CD4-positive, alpha-beta T cell (primary cell): ENCODE measurements at places on chromosomes 1 and 21. TPM values are rescaled to one million over a fixed set of nuclear protein-coding genes. Genes with fewer than 3 reads are reported as not detected.

- DNase-seq = no peak
Measured at GRCh38 chr1:94550396-94550795, 8.8 kb upstream of the F3 start.

DNA sequence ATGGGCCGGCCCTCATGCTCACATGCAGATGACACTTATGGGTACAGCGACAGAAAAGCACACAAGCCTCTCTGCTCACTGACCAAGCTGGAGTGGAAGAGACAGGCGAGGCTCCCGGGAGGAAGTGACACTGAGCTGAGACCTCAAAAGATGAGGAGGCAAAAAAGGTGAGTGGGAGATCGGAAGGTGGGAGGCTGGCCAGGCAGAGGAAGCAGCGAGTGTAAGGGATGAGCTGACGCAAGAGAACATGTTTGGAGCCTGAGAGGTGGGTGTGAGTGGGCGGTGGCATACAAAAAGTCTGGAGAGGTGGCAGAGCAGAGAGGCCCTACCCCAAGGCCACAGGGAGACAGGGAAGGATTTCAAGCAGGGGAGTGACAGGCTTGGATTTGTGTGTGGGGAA lies 18.2 kb upstream of the CDCP2 start:
- DNase-seq = no peak

Gene FMOD
- not detected for total RNA-seq

GRCh38 chr21:42120101-42120902 lies 49.2 kb downstream of the UMODL1 start:
- no peak for DNase-seq

Gene RGS13
- 0.30 TPM for total RNA-seq

Gene PEX19
- 33.4 TPM for total RNA-seq

- DNase-seq = no peak
Measured at GRCh38 chr1:228902781-228903433, 167.6 kb downstream of the RHOU start.

GRCh38 chr21:41847066-41847804 lies 31.9 kb downstream of the PRDM15 start:
- DNase-seq = no peak

DNA sequence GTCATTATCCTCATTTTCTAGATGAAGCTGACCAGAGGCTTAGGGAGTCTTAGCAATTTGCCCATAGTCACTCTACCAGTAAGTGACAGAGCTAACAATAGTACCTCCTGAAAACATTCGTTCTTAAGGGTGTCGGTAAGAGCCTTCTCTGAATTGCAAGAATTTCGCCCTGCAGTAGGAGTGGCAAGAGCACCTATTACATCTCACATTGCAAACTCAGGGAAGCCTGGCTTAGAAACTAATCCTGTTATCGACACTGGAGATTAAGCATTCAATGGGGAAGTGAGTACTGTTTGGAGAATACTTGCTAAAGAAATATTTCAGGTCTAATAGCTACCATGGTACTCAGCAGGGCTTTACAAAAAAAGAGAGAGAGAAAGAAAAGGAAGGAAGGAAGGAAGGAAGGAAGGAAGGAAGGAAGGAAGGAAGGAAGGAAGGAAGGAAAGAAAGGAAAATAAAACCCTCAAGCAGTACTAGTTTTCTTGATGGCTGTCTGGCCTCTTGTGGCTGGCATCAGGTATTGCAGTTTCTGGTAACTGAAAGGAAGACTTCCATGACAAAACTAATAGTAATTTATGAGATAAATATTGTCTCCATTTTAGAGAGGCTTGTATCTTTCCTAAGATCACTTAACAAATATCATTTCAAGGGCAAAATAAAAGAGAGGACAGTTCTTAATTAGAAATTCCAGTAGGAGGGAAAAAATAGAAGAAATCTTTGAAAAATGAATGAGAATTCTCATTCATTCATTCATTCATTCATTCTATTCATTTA lies 10.4 kb downstream of the C1orf226 start:
- DNase-seq = no peak

- no peak for DNase-seq
Measured at GRCh38 chr1:53946252-53947171, at the start of gene LRRC42. Gene LRRC42 (plus strand): TSS chr1:53946350. CDS start chr1:53952000, 5,650 bp downstream.

GRCh38 chr1:245621589-245621988 lies 466.8 kb downstream of the KIF26B start:
- no peak for DNase-seq

DNA sequence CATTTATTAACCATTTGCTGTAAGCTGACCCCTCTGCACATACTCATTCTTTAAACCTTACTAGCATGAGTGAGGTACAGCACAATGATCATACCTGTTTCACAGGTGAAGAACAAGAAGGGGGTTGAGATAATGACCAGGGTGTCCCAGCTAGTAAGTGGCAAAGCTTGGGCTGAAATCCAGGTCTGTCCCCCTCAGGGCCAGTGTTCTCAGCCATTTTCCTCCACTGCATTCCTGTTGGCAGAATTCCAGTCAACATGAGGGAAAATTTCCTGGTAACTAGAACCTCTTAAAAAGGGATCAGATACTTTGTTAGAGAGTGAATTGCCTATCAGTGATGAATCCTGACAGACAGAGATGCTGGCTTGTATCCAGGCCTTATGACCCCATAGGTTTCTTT lies 48.1 kb downstream of the SPATA46 start:
- no peak for DNase-seq

DNA sequence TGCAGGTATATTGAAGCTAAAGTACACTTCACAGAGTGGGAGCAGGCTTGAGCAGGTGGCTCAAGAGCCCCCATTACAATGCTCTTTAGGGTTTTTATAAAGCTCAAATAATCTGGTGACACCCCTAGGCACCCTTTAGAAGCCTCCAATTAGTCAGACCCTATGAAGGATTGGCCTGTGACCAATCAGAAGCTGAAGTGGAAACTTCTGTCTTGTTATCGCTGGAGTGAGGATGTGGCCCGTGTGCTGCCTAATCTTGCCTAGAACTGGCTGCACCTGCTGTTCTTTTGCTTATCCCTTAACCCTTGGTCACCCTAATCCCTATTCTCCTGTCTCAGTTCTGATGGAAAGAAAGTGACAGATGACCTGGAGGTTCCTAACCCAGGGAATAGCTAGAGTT lies 70.8 kb upstream of the ABCG1 start:
- DNase-seq = no peak

GRCh38 chr21:41367945-41368734 lies 6.3 kb downstream of the MX2 start:
- no peak for DNase-seq

Gene OR2G6
- total RNA-seq = not detected

- DNase-seq = no peak
Measured at GRCh38 chr1:2087766-2088165, 37.6 kb downstream of the PRKCZ start.

Gene RSPO1
- total RNA-seq = not detected

Gene SLC2A1
- 80.9 TPM for total RNA-seq

- DNase-seq = no peak
Measured at GRCh38 chr1:186461014-186461413, at the start of gene PDC. Gene PDC (minus strand): TSS chr1:186461114. CDS start chr1:186449459, 11,655 bp downstream.

GRCh38 chr21:37392441-37392840 lies 25.9 kb downstream of the DYRK1A start:
- DNase-seq = no peak

Gene TAS1R1
- total RNA-seq = not detected

DNA sequence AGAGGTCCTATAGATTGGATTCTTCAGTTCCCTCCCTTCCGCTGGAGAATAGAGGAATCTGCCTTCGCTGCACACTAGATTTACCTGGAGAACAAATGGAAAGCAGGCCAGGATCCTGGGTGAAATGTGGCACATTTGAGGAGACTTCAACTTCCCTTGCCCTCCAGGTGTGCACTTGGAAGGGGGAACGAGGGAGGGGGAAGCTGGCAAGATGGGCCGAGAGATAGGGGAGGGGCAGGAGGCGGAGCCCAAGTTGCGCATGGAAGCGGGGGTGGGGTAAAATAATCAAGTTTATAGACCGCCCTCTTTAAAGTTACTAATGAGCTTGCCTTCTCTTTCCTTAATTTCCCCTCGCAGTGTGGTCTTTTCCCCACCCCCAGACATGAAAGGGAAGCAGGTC lies 155.7 kb upstream of the CAMK1G start:
- no peak for DNase-seq
